ENCODE measurements at places on chromosomes 2 and 18.

DNA sequence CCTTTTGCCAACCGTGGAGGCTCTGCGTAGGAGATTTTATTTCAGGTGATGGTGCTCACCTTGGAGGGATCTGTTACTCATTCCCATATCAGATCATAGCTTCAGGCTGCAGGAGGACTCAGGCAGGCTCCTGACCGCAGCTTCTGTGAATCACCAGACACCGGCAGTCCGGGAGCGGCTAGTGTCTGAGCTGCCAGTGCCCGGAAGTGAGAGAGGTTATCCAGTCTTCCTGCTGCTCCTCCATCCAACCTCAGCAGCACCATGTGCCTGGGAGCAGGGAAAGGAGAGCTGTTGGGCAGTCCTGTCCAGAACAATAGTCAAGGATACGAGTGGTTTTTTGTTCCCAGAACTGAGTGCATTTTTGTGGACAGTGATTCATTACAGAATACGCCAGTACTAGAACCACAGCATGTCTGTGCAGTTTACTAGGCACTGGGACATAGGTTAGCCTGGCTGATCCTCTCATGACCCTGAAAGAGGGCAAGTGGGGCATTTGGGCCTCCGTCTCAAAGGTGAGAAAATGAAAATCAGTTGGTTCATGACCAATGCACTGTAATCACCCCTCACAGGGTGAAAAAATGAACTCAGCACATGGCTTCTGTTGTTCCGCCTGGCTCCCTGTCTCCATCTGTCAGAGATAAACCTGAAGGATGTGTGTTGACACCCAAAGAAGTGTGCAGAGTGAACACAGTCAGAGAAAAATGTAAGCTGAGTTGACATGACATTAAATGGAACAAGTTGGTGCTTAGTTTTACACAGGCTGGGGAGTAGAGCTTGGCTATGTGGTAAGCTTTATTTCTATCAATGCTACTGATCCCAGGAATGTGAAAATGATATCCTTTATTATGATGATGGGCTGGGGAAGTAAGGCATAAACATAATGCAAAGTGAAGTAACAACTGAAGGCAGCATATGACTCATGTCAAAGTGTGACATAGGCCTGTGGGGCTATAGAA lies 12.2 kb downstream of the FHOD3 start:
- no peak for DNase-seq

GRCh38 chr2:10150436-10150835 lies 27.9 kb downstream of the RRM2 start:
- no peak for DNase-seq

- DNase-seq: no peak
These were observed 1.4 kb downstream of the FARP2 start for GRCh38 chr2:241357531-241357930.

DNA sequence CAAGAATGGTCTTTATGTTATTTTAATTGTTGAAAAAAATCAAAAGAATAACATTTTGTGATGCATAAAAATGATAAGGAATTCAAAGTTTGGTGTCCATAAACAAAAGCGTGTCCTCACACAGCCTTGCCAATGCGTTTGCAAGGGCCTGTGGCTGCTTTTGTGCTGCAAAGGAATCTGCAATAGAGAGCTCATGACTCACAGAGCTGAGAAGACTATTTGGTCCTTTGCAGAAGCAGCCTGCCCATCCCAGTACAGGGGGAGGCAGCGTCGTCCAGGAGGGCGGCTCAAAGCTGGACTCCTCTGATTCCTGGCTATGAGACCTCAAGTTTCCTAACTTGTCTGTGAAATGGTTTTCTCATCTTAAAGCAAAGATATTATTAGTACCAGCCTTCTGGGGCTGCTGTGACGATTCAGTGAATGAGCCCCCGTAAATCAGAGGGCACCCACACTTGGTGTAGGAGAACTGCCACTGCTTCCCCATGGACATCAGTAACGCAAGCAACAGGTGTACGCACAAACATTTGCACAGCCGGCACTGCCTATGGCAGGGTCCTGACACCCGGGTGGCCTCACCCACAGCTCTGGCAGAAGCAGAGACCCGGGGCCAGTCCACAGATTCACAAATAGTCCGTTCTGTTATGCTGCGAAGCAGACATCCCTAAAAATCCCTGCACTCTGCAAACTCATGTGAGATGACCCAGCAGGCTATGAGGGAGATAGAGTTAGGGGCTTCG lies 70.6 kb upstream of the ASAP2 start:
- DNase-seq: no peak

- DNase-seq: no peak
These were observed 1.1 kb downstream of the PDIA6 start for GRCh38 chr2:10811517-10811916.

DNA sequence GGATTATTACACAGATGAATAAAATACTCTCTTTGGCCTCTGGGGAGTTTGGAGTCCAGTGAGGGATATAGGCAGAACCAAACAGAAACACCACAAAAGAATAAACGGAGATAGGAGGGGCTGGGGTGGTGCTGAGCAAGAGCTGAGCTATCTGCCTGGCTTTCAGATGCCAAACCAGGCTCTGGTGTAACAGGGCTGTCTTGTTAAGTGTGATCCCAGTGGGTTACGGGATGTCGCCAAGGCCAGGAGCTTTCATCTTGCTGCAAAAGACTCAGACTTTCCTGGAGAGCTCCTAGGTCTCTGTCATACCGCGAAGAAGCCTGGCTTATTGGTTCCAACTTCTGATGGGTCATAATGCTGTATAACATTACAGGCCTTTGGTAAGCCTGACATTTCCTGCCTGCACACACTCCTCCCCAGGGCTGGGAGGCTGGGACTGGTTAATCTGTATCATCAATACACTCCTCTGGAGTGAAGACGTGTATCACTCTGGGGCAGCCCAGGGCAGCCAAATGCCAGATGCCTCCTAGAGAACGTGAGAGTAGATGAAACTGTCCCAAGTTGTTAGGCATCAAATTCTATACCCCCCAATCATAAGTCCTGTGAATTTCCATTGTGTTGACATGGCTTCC lies 60.5 kb downstream of the STPG4 start:
- no peak for DNase-seq

- no peak for DNase-seq
These were observed 8.3 kb downstream of the NEU4 start for GRCh38 chr2:241817126-241817820.

DNA sequence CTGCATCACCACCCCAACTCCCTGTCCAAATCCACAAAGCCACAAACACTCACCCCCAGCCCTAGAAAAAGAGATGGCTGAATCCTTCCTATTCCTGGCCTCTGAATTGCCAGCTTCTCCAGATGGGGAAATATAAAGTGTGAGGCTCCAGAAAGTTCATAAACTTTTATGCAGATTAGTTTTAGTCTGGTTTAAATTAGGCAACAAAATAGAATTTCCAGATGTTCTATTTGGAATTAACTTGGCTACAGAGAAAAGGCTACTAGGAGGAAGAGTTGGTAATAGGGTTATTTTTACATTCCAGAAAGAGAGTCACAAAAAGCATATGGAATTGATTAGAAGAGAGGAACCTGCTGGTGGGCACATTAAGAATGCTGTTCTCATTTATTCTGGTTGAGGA lies 56.0 kb downstream of the EN1 start:
- DNase-seq: no peak

DNA sequence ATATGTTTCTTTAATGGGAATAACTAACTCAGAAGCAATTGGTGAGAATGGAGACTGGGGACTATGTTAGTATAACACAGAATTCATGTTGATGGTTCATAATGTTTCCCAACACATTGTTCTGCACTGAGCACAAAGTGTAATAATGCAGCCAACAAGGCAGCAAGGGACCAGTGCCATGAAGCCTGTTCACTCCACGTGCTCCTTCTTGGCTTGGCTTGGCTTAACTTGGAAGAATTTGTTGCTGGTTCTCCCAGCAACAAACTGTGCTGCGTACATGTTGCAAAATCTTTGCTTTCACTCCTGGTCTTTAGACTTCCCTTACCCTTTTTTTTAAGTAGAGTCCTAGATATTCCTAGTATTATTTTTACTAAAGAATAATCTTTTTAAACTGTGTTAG lies 129.7 kb downstream of the MAP3K20 start:
- DNase-seq: no peak

- no peak for DNase-seq
These were observed 404.3 kb downstream of the BCL11A start for GRCh38 chr2:60149176-60149575.

Measured in stimulated activated CD8-positive, alpha-beta memory T cell treated with anti-CD3 and anti-CD28 coated beads, Interleukin-4, amount 100 ng/mL, for 1 hour (primary cell).